ENCODE measurements at places on chromosomes 2 and 18.

DNA sequence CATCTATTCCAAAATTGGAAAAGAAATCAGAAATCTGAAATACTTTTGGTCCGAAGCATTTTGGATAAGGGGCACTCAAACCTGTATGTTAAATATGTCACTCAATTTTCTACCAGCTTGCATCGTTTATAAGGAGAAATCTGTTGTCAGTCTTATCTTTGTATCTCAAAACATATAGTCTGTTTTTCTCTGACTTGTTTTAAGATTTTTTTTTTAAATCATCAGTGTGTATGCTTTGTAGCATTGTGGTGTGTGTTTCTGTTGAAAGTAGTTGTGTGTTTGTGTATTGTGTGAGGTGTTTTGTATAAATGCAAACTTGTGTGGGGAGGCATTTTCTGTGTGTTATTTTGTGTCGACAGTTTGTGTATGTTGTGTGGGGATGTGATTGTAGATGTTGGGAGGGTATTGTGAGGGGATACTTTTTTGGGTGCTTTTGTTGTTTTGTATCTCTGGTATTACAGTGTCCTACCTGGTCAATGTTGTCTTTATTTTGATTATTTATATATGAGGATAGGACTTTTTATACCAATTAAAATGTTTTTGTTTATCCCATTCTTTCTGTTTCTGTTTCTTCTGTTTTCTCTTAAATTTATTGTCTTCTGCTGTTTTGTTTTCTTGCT, 30.9 kb downstream of the SMCHD1 start:
- no peak for DNase-seq

GRCh38 chr2:84486441-84487115, 27.5 kb upstream of the SUCLG1 start:
- DNase-seq: no peak

DNA sequence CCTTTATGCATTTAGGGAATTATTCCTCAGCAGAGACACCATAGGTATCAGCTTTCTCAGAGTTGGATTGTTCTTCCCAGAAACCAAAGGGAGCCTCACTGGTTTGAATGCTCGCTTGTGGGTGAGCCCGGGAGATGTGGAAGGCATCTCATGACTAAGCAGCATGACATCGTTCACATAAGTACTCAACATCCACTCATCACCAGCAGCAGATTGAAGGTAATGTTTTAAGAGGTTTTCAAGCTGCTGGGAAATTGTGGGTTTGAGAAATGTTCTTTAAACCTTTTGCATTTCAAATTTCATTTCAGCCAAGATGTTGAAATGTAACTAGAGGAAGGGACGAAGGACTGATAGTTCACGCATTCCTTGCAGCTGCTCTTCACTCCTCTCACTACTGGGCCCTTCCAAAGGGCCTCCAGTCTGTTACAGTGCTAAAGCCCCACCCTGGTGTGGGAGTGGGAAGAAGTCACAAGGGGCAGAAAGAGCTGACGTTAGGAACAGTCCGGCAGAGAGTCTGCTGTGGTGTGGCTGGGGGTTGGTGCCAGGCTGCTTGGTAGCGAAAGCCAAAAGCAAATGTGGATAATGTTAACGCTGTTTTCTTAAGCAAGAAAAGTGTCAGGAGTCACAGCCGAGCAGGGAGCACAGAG, 324.5 kb upstream of the EPHA4 start:
- DNase-seq: peak; percentile 35

DNA sequence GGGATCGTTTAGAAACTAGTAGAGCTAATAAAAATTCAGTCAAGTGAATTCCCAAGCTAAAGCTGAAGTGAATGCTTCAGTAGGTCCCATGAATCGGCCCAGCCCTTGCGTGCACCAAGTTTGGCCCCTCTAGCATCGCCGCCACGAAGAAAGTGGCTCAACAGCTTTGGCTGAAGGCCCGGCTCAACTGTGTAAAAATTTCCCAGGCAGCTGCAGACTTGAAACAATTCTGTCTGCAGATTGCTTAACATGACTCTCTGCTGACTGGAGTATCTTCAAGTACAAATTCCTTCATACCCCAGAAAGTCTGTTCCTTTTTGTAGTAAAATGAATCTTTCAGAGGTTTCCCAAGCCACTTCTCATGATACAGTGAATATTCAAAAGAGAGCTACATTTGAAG, 32.7 kb downstream of the ALMS1 start:
- DNase-seq: peak; percentile 86

DNA sequence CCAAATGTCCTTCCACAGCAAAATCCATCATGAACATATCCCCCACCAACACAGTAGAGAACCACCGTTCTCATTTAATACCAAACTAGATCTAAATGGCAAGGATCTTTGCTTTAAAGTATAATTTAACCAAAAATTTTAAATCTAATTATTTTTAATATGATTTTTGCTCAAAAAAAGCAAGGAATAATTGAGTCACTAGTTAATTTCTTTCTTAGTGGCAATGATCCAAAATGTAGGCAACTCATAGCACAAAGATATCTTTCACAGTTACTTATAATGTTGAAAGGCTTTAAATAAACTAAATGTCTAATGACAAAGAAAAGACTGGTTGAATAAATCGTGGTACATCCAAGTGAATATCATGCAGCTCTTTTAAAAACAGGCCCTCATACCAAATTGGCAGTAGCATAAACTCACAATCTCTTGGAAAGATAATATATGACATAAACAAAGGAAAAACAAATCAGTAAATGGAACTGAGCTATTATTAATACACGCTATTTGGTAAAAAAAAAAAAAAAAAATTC, 20.3 kb downstream of the PTPN2 start:
- no peak for DNase-seq

DNA sequence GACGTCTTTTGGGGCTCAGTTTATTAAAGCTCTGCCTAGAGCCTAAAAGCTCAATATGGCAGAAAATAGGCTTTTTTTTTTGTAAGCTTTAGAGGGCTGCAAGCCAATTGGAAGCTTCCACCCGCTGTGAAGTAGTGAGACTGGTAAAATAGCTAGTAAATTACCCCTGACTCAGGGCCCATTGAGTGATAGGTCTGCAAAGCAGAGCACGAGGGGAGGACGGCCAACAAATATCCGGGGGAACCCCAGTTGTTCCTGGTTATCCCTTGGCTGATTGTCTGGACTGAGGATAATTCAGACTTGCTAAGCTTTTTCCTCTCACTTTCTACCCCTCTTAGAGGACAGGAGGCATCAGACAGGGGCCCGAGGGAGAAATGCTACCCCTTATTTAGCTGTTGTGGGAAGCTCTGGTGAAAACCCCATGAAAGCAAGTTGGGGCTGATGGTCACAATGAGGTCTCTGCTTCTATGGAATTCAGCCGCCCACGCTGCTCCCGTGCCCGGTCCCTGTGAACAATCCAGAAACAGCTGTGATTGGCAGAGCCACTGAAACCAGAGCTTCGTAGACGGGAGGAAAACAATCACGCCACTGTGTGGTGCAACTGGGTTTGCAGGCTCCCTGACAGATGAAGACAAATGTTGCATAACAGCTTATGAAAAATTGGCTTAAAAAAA, 141.9 kb upstream of the LGALSL start:
- DNase-seq: peak; percentile 92

GRCh38 chr2:177753682-177754491, 318.7 kb downstream of the PDE11A start:
- DNase-seq: peak; percentile 79

- DNase-seq: peak; percentile 62
Measured at GRCh38 chr2:39736640-39737039, 42.4 kb downstream of the THUMPD2 start.

DNA sequence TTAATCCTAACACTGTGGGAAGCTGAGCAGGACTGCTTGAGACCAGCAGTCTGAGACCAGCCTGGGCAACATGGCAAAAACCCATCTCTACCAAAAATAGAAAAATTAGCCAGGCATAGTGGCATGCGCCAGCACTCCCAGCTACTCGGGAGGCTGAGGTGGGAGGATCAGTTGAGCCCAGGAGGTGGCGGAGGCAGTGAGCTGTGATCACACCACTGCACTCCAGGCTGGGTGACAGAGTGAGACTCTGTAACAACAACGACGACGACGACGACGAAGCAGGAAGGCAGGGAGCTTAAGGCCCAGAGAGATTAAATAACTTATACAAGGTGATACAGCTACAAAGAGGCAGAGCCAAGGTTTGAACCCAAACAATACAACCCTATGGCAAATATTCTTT, 37.3 kb downstream of the CFAP36 start:
- no peak for DNase-seq

DNA sequence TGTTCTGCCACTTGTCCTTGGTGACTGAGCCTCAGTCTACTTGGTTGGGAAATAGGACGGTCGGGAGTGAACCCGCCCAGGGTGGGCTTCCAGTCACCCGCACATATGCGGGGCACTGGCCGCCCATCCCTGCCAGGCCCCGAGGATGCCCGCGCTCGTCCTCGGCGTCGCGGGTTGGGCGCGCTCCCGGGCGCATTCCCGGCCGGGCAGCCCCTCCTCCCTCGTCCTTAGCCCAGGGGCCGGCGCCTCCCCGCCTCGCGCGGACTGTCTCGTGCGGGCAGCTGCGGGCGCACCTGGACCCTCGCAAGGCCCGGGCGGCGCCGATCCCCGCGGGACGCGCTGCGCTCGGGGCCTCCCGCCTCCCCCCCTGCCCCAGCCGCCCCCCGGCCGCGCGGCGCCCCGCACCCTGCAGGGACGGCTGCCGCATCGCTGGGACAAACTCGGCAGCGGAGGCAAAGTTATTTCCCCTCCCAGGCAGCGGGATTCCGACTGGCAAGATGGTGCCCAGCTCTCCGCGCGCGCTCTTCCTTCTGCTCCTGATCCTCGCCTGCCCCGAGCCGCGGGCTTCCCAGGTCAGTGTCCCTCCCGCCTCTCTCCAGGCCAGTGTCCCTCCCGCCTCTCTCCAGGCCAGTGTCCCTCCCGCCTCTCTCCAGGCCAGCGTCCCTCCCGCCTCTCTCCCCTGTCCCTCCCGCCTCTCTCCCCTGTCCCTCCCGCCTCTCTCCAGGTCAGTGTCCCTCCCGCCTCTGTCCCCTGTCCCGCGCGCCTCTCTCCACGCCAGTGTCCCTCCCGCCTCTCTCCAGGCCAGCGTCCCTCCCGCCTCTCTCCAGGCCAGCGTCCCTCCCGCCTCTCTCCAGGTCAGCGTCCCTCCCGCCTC, at the start of gene FBLN7:
TSS of gene FBLN7 (plus strand) at position 227 of the 874 bp plus-strand sequence. CDS start at position 498, 271 bp downstream.
- DNase-seq: peak; percentile 77

DNA sequence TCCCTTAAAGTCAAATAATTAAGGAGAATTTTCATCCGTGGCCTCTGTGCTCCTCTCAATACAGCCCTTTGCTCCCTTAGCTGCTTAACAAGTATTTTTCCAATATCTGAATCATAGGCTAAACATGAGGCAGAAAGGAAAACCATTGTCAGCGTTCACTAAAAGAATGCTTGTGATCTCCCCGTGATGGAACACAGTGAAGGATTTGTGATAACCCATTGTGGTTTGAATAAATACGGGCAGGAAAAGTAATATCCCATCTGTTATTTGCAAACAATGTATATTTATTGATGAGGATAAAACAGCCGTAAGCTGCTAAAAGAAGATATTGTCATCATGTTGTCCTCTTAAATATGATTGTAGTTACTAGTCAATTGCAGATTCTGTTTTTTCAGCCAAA, 258.1 kb downstream of the NAPG start:
- DNase-seq: no peak

- no peak for DNase-seq
Measured at GRCh38 chr18:24136967-24137373, 1.9 kb upstream of the CABYR start.

DNA sequence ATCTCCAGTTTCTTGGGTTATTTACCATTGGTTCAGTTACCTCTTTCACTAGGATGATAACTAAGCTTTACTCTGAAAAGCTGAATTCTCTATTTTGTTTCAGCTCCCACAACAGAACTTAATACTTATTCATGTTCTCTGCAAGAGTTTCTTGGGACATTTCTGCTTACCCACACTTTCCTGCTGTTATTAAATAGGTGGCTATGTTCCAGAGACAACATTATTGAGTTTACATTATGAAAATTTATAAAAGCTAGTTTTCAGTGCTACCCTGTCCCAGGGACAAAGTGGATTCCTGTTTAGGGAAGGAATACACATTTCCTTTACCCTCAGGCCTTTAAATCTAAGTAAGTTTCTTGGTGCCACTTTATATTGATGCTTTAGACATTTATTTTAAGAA, 7.0 kb upstream of the GPD2 start:
- no peak for DNase-seq

DNA sequence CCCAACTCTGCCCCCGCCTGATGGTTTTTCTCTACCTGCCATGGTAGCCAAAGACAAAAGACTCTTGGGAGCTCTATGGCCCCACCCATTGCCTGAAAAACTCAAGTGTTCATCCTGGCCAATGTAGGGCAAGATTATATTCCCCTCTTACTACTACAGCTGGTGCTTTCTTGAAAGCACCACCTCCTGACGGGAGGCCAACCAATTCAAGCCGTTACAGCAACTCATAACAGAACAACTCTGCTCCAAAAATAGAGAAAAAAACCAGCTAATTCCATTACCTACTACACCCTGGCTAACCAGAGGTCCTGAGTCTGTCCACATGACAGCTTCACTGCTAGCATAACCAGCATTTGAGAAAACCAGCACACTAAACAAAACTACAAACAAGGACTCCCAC, 127.5 kb upstream of the GAREM1 start:
- DNase-seq: no peak

DNA sequence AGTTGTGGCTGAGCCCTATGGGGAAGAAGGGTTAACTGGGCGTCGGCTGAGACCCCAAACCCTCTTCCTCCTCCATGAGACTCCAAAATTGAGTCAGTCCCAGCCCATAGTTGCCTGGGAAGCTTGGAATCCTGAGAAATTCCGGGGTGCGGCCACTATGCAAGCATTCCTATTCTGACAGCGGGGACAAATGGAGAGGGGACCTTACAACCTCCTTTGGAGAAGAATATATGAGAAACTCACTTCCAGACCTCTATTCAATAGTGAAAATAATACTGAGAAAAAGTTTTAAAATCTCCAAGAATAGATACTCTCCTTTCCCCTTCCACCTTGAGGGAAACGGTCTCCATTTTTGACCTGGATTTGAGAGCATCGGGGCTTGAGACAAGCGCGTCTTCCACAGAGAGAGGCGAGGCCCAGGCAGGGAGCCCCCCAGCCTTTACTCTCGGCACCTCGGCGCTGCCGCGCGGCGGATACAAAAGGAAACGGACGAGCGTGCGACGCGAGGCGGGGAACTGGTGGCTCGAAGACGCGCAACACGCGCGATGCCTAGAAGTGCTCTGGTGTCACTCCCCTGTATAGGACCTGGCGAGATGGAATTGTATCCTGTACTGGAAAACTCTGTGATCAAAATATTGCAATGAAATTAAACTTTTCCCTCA, 11.1 kb downstream of the NR4A2 start:
- DNase-seq: peak; percentile 46

DNA sequence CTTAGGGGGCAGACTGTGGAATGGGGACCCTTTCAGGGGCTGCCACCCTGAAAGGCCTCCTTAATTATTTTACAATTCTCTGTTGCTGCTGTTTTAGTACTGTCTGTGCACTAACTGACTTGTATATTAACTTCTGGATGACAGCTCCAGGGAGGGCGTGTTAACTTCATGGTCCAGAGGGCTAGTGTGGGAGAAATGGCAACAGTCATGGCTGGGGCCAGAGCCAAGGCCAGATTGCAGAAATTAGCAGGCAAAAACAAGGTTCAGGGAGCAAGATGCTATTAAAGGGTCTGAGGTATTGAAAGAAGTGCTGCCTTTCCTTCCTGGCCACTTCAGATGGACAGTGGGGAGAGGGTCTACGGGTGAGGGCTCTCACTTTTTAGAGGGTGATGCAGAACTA, 9.1 kb downstream of the WIPF1 start:
- DNase-seq: peak; percentile 52

GRCh38 chr18:48059455-48060010, 129.1 kb upstream of the SMAD2 start:
- DNase-seq: no peak

GRCh38 chr18:49668574-49669275, 106.9 kb downstream of the LIPG start:
- no peak for DNase-seq
